ENCODE measurements at places on chromosomes 3 and 15.

GRCh38 chr3:38297947-38298711, 16.0 kb downstream of the SLC22A14 start:
- no peak for DNase-seq

GRCh38 chr15:70098461-70099166, 897 bp upstream of the TLE3 start:
- peak; percentile 30 for DNase-seq

- DNase-seq: peak; percentile 45
These were observed 169.4 kb downstream of the TBC1D2B start for GRCh38 chr15:77907824-77908751.

DNA sequence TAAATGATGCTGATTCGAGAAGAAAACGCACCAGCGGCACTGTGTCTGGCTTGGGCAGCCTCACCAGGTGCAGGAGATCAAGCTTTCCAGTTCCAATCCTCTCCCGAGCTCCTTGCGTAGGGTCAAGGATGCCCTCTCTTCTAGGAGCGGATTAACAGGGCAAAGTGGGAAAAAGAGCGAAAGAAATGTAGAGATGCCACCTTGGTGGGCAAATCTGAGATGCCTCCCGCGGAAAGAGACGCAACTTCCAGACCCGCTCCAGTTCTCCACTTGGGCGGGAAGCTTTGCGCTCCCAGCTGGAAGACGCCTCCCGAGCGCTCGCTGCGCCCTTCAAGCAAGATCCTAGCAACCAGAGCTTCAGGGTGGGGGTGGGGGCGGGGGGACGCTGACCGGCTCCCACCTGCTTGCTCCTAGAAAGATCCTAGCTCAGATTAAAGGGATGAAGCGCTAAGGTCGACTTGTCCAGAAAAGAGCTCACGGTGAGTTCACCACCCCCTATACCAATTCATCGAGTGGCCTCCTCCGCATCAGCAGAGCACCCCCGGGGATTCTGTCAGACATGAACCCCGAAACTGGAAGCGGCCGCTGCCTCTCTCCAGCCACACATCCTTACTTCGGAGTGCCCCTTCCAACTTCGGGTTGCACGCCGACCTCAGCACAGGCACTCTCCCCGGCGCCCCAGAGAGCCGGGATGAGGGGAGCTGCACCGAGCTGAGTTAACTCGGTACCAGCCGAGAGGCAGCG, 769 bp downstream of the TAFA4 start:
- no peak for DNase-seq

GRCh38 chr15:45378149-45378912, at the start of gene GATM:
TSS of gene GATM (minus strand) at chr15:45378544. CDS start at chr15:45378453, 91 bp downstream.
- no peak for DNase-seq

GRCh38 chr3:186012137-186012536, 74.3 kb upstream of the TRA2B start:
- DNase-seq: no peak

GRCh38 chr3:143974271-143975238, 2.9 kb downstream of the DIPK2A start:
- DNase-seq: no peak

DNA sequence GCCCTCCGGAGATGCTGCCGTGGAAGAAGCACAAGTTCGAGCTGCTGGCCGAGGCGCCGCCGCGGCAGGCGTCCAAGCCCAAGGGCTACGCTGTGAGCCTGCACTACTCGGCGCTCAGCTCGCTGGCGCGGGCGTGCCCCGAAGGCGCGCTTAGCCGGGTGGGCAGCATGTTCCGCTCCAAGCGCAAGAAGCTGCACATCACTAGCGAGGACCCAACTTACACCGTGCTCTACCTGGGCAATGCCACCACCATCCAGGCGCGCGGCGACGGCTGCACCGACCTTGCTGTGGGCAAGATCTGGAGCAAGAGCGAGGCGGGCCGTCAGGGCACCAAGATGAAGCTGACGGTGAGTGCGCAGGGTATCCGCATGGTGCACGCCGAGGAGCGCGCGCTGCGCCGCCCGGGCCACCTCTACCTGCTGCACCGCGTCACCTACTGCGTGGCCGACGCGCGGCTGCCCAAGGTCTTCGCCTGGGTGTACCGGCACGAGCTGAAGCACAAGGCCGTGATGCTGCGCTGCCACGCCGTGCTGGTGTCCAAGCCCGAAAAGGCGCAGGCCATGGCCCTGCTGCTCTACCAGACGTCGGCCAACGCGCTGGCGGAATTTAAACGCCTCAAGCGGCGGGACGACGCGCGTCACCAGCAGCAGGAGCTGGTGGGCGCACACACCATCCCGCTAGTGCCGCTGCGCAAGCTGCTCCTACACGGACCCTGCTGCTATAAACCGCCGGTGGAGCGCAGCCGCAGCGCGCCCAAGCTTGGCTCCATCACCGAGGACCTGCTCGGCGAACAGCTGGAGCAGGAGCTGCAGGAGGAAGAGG, 1.3 kb downstream of the FAM43A start:
- DNase-seq: no peak

GRCh38 chr3:14137445-14137844, 12.6 kb downstream of the TMEM43 start:
- DNase-seq: no peak

- no peak for DNase-seq
These were observed 8.9 kb upstream of the SUCNR1 start for GRCh38 chr3:151864423-151865101.

DNA sequence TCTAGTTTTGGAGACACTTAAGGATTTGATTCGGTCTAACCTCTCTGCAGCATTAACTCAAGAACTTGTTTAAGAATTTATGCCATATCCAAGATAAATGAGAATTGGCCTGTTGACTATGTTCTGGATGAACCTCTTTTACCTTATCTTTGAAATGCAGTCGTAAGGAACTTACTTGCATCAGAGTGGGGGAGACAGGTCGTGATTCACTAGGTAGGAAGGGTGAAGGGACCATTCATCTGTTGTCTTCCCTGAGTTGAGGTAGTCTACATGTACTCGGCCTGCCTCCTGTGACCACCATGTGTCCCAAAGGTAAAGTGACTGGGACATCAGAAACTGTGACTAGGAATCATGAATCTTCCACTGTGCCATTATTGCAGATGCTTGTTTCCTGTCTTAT, 248.0 kb upstream of the P2RY1 start:
- no peak for DNase-seq

DNA sequence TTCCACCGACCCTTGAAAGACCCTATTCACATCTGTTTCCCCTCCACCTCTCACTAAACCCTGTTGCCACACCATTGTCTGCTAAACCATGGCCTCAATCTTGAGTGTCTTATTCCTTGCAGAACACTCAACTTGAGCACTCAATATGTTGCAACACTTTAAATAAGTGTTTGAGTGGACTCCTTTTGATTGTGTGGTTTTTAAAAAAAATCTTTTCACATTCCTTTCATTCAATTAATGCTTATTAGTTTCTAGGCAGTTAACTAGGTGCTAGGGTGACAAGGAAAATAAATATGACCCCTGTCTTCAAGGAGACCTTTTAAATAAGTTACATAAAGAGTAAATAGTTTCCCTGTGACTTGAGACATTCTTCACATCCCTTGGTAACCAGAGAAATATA, 13.3 kb upstream of the HHLA2 start:
- DNase-seq: no peak

DNA sequence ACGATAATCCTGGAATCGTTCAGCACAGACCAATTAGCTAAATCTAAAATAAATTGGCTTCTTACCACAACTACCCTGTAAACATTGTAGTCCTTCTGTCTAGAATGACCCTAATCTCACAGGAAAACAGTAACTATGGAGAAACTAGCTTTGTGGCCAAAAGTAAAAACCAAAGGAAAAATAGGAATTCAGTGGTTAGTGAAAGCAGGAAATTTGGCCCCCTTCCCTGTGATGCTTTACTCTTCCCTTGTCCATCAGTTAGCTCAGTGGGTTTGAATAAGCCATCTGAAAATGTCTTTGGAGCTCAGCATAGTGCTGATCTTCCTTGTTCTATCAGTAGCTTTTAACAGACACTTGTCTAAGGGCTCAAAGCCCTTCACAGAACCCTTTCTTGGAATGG, 1.6 kb downstream of the NMD3 start:
- no peak for DNase-seq

- no peak for DNase-seq
These were observed 69.4 kb downstream of the ARNT2 start for GRCh38 chr15:80473286-80474223.

Measured in activated naive CD4-positive, alpha-beta T cell (primary cell).